Left lung (tissue), 14 donors: ENCODE measurements at places on chromosomes 3 and 15.
A peak's percentile ranks its signal among the peaks of the same experiment; 100 is the strongest.

DNA sequence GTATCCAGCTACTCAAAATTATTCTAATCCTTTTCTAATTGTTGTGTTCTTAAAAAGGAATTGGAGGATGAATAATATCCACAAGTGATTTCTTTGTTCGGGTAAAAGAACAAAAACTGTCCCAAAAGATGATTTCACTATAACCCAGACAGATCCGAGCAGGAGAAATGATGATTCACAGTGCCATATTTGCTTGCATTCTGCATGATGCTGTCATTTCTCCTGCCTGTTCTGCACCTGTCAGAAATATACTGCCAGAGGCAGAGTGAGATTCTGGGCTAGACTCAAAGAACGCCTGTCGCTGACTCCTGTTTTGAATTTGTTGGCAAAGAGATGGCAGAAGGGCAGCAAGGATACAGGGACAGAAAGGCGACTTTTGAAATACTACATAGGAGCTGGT lies 34.7 kb upstream of the SLC24A5 start:
- no peak for DNase-seq

- peak; percentile 84 for DNase-seq
Observed at GRCh38 chr3:119531151-119531550, 28.3 kb downstream of the CD80 start.

- peak; percentile 77 for DNase-seq
Observed at GRCh38 chr3:169661361-169662131, 2.0 kb downstream of the MECOM start.

DNA sequence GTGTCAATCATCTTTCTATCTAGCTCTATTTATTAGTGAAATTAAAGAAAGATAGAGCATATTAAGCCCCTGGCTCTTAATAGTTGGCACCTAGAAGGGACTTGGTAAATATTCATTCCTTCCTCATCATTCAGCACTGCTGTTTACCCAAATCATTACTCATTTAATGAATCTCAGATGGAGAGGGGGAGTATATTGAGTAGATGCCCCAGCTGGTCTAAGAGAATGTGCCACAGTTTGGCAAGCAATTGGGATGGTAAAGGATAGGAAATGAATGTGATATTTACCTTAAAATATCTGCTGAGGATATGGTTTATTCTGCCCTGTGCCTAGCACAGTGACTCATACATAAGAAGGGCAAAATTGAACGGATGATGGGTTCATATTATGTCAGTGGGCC lies 6.0 kb downstream of the IL1RAP start:
- DNase-seq, result no peak

DNA sequence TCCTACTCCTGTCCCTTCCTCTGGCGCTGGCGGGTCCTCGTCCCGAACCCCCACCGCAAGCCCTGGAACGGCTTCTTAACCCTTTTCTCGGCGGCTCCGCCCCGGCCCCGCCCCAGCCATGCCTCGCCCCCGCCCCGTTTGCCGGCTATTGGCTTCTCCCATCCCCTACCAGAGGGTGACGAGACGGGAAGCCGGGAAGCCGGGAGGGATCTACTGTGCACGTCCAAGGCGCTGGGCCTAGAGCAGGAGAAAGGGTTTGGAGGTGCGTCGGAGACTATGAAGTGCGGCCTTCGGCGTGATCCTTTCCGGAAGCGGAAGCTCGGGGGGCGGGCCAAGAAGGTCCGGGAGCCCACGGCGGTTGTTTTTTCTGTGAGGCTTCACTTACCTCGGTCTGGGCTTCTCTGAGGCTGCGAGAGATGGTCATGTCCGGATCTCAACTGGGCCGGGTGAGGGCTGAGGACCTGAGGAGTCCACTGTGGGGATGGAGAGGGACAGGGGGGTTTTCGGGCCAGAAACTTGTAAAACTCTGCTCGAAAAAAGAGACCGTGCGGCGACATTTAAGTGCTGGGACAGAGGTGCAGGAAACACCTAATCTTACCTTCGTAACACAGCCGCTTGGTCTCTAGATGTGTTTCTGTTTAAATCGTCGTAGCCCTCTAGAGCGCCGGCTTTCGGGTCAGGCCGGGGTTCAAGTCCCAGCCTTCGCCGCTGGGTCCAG lies 21.4 kb downstream of the ROPN1B start:
- DNase-seq, result peak; percentile 93

DNA sequence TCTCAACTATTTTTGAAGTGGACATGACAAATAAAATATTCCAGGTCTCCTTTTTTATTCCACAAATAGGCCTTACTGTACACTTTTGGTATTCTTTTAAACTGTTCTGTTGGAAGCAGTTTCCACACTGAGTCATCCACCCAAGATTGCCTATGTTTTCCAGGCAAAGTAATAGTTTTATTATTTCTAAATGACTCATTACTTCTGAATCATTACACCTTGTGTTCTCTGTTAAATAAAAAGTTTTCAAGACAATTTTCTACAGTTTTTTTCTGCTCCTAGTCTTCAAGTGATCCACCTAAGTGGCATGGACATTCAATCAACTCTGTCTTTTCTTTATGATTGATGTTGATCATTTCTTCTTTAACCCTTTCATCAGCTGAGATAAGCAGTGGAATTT lies 26.5 kb downstream of the PPP2R3A start:
- DNase-seq, result no peak

DNA sequence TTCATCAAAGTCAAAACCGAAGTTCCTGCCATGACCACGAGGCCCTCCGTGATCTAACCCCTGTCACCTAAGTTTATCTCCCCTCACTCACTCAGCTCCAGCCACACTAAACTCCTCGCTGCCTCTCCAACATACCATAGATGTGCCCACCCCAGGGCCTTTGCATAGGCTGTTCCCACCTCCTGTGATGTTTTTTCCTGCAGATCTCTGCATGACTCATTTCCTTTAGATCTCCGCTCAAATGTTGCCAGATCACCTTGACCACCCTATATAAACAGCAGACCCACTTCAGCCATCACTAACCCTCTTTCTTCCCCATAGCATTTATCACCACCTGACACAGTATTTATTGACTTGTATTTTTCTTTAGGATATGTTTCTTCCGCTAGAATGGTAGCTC lies 58.5 kb downstream of the HRH1 start:
- DNase-seq, result no peak

DNA sequence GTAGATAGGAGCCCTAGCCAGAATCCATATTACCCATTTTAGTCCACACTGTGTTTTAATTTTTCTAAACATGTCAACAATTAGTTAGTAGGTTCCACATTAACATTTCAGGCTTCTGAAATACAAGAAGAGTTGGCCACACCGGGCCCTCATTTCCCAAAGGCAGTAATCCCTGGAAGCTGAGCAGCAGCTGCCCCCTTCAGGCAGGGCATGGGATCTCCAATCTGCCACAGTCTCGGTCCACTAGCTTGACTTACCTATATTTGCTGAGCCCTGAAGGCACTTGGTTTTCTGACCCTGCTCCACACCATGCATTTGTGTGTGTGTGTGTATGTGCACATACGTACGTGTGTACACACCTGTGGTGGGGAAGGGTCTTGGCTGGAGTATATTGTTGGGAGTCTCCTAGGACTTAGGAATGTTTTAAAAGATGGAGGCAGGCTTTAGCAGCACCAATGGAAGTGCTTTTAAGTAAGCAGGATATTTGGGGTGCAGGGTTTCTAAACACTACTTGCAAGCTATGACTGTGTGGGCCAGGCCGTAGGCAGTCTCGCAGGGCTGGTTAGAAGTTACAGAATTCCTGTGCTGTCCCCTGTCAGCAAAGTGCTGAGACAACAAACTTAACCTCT lies 71.2 kb upstream of the SOX14 start:
- DNase-seq, result no peak

GRCh38 chr3:155031186-155031585 lies 48.9 kb upstream of the MME start:
- no peak for DNase-seq

- DNase-seq, result peak; percentile 68
Observed at GRCh38 chr3:161600173-161600572, 103.6 kb downstream of the OTOL1 start.

GRCh38 chr3:27458929-27459328 lies 25.3 kb downstream of the SLC4A7 start:
- DNase-seq, result no peak

- no peak for DNase-seq
Observed at GRCh38 chr3:148101061-148101460, 596.6 kb upstream of the AGTR1 start.

DNA sequence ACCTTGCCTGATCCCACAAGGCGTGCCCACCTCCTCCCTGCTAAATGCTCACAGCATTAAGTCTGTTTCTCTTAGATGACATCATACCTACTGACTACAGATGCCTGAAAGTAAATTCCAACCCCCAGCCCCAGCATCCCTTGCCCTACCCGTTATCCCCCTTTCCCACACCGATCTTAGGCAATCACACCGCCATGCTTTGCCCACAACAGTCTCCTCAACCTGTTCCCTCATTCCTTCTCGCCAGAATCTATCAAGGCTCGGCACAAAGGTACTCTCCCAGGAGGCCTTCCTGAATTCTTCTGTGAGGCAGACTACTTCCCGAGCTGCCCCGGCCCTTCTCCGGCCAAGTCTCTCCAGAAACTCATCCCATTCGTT lies 789 bp upstream of the SEC61A1 start:
- peak; percentile 20 for DNase-seq

DNA sequence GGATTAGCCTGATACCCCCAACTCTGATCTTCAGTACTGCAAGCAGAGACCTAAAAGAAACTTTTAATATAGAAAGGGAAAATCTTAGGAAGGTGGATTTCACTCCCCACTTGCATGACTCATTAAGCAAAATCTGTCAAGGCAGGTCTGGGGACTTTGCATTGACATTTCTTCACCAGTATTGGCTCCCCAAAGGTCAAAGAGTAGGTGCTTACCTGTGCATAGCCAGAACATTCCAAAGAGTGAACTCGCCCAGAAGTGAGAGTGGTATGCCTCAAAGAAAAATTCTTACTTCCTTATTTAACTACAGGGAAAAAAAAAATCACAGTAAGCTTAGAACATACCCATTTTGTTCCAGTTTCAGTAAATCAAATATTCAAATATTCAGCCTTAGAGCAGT lies 140.9 kb upstream of the TP63 start:
- DNase-seq, result no peak

- peak; percentile 55 for DNase-seq
Observed at GRCh38 chr15:68730471-68730919, 90.2 kb downstream of the ANP32A start.

DNA sequence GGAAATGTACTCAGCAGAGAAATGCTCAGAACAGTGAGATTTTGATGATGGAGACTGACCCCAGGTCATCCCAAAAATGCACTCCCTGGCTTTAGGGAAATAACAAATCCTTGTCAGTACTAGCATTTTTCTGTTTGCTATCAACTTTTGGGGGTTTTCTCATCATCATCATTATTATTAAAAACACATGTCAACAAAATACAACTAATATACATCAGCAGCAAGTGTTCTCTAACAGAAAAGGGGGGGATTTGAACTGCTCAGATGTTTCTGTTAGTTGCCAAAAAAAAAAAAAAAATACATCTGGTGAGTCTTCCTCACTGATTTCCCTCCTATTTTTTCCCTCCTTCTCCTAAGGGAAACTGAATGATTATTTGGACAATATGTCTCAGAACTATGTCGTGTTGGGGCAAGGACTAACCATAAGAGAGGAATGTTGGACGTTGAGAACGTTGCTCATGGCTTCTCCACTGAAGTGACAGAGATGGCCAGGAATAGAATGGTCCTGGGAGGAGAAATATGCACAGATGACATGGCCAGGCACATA lies 230.0 kb upstream of the MCTP2 start:
- DNase-seq, result no peak

DNA sequence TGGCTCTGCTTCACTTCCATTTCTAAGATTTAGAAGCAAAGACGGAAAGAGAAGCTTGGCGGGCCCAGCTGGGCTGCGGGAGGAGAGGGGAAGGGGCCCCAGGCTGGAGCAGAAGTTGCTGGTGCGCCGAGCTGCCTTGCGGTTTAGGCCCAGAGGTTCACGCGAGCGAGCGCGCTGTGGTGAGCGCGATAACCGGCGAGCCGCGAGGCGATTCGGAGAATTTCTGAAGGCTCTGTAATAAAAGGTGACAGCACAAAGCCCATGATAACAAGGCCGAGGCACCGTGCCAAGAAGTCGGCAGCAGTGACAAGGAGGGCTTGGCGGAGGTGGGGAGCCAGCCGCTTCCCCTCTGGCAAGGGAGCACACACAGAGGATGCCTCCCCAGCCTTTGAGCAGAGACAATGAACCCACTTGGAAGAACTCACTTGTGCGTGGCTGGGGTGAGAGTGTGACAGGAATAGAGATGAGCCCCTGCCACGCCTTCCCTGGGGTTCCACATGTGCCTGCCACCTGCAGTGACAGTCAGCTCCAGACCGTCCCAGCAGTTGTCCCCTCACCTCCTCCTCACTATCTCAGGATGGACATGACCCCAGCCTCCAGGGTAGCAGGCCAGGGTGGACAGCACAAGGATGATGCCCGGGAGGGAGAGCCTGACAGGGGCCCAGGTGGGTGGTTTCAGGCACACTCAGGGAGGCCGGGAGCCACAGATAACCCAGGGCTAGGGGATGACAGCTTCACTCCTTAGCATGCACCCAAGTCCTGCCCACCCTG lies 315.2 kb downstream of the UACA start:
- peak; percentile 54 for DNase-seq

DNA sequence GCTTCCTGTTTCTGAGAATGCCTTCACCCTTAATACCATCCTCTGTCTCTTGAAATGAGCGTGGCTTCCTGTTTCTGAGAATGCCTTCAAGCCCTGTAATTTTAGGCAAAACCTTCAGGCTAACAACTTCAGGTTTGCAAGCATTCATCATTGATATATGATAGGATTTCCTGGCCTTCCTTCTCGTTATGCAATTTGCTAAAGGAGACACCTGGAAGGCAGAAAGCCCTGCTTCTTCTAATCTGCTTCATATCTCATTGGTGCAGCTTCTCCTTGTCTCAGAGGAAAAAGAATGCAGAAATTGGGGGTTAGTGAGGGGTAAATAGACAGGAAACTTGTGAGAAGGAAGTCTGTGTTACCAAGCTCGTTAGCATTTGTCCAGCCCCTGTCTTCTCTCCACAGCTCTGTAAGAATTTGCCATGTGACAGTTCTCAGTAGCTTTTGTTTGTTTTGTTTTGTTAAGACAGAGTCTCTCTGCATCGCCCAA lies 7.3 kb downstream of the ARL6IP5 start:
- no peak for DNase-seq

DNA sequence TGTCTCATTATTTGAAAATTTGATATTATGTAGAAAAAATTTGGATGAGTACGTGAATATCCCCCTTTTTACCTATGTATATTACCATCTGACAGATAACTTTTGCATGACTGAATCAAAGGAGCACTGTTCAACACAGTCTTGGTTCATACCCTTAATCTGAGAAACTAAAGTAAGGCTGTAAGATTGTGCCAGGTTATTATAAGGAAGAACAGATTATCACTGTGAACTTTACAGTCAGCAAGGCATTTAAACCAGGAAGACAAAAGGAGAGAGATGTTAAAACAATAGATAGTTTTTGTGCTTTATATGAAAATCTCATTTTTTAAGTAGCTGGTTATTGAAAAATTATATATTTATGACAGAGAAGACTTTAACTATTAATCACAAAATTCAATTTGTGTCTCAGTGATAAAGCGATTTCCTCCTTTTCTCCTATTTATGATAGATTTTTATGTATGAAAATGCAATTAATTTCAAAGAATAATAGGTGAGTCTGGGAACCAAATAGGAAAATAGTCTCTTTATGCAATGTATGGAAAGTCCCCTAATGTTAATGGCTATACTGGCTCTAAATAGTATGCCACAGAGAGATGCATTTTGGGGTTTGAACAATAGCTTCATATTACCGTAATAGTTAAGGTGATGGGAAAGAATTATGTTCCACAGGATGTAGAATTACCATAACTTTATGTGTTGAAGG lies 33.4 kb downstream of the PLCL2 start:
- DNase-seq, result no peak
